NCI-H1092 (cell line): ENCODE measurements at places on chromosomes 12 and 14.

GRCh38 chr14:32017587-32017986 lies 59.5 kb upstream of the ARHGAP5 start:
- DNase-seq, result no peak

DNA sequence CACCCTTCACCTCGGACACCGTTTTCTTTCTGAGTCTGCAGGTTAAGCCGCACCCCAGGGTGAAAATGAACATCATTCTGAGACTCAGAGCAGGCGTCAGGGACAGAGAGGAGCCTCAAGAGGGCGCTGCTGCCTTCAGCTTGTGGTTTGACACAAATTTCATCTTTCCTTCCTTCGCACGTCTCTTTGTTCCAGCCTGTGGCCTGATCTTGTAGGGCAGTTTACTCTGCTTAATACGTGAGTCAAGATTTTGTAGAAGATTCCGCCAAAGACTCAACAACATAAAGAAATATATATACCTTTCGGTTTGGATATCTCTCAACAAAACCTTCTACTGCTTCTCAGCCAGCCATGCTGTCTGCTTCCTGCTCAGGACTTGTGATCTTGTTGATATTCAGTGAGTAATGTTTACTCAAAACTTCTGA lies 329.3 kb upstream of the OR4E1 start:
- DNase-seq, result no peak

- DNase-seq, result no peak
These were observed 80.2 kb downstream of the VCPKMT start for GRCh38 chr14:50036211-50036610.

DNA sequence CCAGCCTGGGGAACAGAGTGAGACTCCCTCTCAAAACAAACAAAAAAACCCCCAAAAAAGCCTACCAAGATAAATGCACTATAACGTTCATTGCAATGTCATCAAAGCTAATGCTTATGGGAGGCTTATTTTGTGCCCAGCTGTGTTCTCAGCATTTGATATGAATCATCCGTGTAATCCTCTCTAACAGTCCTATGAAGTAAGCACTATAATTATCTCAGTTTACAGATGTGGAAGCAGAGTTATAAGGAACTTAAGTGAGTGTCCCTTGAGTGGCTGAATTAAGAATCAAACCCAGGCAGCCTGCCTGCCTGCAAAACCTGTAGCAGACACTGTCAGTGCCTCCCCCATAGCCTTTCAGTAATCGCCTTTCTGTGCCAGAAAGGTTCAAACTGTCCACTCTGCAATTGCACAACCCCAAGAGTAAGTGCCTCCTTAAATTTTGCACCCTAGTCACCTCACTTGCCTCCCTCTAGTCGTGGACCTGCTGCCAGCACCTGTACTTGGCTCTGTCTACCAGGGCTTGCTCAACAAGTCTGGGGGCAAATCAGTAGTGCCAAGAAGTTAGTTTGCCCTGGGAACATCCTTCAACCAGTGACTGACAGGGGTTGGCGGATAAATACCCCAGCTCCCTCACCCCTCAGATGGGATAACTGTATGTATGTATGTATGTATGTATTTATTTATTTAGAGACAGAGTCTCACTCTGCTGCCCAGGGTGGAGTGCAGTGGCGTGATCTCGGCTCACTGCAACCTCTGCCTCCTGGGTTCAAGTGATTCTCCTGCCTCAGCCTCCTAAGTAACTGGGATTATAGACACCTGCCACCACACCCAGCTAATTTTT lies 23.8 kb upstream of the PPP1CC start:
- DNase-seq, result no peak

DNA sequence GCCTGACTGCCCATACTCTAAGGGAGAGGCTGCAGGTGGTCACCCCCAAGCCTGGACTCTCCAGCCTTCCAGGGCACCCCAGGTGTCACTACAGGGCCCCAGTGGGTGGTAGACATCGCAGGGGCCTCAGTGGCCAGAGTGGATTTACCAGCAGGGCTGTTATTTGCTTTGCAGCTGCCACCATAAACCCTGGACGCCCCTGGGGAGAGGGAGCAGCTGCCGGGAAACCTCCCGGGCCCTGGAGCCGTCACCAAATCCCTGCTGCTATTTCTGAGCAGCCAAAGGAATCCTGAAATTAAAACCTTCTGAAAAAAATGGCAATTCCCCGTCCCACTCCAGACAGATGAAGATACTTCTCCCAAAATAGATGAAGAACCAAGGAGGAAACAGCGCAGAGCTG lies 13.9 kb downstream of the TMEM119 start:
- DNase-seq, result no peak

DNA sequence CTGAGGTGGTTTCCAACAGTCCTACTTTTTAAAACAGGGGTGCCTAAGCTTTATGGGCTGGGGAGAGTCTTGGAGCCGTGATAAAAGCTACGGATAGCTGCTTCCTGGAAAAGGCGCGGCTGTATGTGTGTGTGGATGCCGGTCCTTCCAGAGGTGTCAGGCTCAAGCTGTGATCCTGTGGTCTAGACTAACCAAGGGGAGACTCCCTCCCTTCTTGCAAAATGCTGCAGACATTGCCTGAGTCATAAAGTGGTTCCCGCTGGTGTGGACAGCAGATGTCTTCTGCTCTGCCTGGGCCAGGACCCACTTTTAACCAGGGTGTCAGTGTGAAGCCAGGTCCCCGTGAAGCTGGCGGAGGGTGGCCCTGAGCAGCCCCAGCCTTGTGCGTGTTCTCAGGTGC lies 37.8 kb downstream of the CCDC92 start:
- DNase-seq, result no peak

- no peak for DNase-seq
These were observed 75.1 kb downstream of the MED13L start for GRCh38 chr12:116202433-116202832.

- DNase-seq, result no peak
These were observed 643.8 kb upstream of the ALG10B start for GRCh38 chr12:37672655-37673260.

DNA sequence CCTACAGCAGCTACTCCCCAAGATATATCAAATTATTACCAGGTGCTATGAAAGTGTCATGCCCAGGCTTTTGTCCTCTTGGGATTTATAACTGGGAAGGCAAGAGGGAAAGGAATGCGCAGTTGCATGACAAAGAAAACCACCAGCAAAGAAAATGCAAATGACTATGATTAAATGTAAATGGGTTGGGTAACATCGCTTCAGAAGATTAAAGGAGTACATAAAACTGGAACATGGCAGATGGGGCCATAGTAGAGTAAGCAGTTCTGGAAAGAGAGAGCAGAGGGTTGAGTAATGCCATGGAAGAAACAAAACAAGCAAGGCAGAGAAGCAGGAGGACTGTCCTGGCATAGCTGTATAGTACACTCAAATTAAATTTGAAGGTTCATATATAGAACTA lies 493.1 kb downstream of the NOVA1 start:
- DNase-seq, result no peak

DNA sequence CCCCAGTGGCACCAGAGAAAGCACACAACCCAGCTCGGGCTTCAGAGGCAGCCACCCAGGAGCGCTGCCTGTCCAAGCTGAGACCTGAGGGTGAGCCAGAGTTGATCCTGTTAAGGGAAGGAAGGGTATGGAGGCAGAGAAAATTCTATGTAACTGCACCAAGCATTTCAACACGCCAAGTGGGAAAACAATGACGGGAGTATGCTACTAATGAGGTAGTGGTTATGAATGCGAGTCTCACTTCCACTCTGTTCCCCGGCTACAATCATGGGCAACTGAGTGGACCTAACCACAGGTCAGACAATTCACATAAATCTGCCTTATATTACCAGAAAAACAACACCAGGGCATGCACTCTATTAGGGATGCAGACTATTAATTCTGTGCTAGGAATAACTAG lies 9.9 kb downstream of the ATG14 start:
- no peak for DNase-seq

GRCh38 chr12:126708492-126708896 lies 1558.5 kb upstream of the TMEM132C start:
- DNase-seq, result no peak

- no peak for DNase-seq
These were observed 3.0 kb downstream of the GALNT6 start for GRCh38 chr12:51388069-51388799.
